ENCODE measurements at places on chromosomes 7 and 10. TPM values are rescaled to one million over a fixed set of nuclear protein-coding genes. Genes with fewer than 3 reads are reported as not detected.

DNA sequence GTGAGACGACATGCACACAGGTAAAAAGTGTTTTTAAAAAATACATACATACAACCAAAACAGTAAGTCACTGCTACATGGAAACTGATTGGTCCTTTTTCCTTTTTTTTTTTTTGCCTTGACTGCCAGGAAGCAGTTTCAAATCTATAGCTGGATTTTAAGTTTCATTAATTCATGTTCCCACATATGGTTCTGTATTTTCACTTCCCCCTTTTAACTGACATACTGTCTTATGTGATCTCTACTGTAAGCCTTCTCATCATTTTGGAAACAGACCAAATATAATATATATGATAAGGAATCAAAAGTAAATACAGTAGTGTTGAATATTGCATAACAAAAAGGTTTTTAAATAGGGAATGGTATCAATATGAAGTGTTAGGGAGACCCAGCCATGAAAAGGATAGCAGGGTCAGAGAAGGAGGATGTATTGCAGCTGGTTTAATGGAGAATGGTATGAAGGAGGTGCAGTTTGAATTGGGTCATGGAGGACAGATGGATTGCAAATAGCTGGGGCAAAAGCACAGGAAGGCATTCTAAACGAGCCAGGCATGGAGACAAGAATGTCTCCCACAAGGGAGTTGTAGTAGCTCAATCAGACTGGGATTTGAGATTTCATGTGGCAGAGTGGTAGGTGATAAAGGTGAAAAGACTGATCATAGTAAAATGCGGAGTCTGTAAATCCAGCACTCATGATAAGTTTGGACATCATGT is 5.4 kb downstream of the CAV1 start:
- no peak for DNase-seq

DNA sequence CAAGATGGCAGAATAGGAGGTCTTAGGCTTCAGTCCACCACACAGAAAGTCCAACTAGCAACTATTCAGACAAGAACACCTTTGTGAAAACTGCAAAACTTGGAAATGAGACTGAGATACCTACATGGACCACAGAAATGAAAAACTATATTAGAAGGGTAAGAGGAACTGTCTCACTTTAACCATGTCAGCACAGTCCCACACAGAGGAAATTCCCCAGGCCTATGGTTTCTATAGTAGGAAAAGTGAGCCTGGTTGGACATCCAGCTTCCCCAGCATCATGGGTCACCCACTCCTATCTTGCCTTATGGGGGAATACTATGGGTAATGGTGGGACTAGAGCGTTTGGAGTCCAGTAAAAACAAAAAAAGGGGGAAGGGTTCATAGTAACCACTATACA is 38.8 kb upstream of the CDK6 start:
- DNase-seq: no peak

GRCh38 chr7:33745934-33746333 is 159.4 kb upstream of the BMPER start:
- DNase-seq: no peak

DNA sequence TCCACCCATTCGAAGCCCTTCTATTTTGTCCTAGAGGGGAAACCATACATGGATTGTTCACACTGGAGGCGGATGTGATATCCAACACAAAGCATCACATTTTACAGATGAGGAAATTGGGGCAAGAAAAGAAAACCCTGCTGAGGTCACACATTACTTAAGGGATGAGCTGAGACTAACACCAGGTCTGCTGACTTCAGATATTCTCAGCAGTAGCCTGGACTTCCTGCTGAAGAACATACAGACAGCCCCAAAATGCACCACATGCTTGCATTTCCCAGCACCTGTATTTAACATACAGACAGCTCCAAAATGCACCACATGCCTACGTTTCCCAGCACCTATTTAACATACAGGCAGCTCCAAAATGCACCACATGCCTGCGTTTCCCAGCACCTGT is 11.2 kb downstream of the GIMAP5 start:
- DNase-seq: no peak

DNA sequence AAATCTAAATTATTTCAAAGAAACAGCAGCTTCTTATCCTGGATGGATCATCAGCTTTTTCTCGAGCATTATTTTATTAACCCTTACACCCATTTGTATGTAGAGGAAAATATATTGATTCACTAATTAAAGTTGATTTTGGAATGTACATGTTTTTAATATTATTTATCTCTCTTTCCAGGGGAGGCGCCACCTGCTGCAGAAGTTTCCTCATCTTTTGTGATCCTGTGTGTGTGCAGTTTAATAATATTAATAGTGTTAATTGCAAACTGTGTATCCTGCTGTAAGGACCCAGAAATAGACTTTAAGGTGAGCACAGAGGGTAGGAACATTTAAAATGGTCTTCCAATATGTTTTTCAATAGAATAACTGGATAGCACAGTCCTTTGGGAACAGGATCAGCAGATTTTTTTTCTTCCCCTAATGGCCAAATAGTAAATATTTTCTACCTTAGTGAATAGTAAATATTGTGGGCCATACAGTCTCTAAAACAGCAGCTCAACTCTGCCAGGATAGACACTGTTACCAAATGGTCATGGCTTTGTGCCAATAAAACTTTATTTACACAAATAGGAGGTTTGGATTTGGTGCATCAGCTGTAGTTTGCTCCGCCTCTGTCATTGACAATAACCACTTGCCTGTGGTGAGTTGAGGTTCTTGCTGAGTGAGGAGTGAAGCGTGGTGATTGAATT is 30.6 kb downstream of the LMTK2 start:
- no peak for DNase-seq

DNA sequence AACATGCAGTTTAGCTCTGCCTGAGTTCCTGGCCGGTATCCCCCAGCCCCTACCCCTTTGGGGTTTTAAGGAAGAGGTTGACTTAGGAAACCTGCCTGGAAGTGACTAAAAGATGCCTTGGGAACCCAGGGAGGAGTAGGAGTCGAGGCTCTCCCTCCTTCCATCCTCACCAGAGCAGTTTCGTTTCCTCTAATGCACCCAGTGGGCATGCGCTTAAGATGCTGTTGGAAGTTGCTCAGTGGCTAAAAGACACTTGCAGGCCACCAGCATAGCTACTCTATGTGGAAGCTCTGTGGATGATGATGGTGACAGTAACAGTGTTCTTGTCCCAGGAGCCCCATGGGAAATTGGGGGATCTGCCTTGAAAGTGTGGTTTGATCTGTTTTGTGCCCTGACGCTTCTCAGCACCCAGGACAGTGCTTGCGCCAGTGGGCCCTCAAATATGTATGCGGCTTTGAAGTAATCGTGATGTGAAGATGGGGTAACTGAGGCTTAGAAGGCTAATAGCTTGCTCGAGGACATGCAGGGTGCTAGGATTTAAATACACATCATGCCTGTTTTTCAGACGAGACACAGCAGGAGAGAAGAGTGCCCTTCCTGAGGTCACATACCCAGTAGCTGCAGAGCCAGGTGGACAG is 32.0 kb downstream of the TBATA start:
- DNase-seq: no peak

DNA sequence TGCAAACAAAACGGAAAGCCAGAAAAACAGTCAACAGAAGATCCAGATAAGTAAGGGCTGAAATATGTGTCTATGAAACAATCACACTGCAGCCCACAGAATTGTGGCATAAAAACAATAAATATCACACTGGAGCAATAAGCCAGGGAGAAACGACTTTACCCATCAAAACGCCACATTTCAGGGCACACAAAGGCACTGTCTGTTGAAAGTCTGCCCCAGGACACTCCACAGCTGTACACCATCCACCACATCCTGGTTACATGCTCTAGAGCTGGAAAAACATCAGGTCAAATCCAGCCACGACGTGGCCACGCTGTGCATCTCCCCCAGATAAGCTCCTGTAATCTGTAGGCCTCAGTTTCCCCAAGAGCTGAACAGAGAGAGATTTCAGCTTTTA is 88.7 kb downstream of the COBL start:
- no peak for DNase-seq

Gene SNCG
- total RNA-seq: 61.1 TPM

Gene GIMAP1
- 0.10 TPM for total RNA-seq

Gene C10orf105
- total RNA-seq: not detected

Gene MINDY4
- total RNA-seq: 6.1 TPM

Gene FAM204A
- total RNA-seq: 79.5 TPM

Data from HCT116 (cell line).